ENCODE measurements at places on chromosomes 2 and 18. TPM values are rescaled to one million over a fixed set of nuclear protein-coding genes. Genes with fewer than 3 reads are reported as not detected.
A peak's percentile ranks its signal among the peaks of the same experiment; 100 is the strongest.

Gene LGALSL
- total RNA-seq = 16.7 TPM

Gene SLC5A7
- under 0.01 TPM for total RNA-seq

Gene ARHGAP15
- 8.9 TPM for total RNA-seq

Gene ST8SIA3
- total RNA-seq = not detected

Gene DSC2
- total RNA-seq = 8.0 TPM

Gene ABCG8
- not detected for total RNA-seq

Gene NT5DC4
- total RNA-seq = not detected

Gene SDC1
- 51.8 TPM for total RNA-seq

Gene GCKR
- 1.8 TPM for total RNA-seq

Gene ALPP
- not detected for total RNA-seq

Gene RAB10
- 101 TPM for total RNA-seq

Gene LAMA3
- total RNA-seq = 127 TPM

DNA sequence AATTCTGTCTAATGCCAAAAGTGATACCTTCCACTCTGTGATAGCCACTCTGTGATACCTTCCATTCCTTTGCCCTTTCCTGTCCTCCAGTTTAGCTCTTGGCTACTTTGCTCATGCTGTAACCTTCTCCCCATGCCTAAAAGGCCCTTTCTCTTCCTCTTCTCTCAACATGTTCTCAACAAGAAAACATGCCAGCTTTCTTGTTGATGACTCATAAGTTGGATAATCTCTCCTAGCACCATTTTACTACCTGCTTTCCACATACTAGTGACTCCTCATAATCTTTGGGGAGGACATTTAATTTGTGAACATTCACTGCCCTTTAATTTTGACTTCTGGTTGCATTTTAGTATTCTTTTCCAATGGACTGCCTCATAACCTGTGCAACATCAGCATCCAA lies 55.9 kb upstream of the NT5C1B start:
- DNase-seq = no peak

- DNase-seq = no peak
Measured at GRCh38 chr2:238291550-238292281, 3.3 kb upstream of the PER2 start.

DNA sequence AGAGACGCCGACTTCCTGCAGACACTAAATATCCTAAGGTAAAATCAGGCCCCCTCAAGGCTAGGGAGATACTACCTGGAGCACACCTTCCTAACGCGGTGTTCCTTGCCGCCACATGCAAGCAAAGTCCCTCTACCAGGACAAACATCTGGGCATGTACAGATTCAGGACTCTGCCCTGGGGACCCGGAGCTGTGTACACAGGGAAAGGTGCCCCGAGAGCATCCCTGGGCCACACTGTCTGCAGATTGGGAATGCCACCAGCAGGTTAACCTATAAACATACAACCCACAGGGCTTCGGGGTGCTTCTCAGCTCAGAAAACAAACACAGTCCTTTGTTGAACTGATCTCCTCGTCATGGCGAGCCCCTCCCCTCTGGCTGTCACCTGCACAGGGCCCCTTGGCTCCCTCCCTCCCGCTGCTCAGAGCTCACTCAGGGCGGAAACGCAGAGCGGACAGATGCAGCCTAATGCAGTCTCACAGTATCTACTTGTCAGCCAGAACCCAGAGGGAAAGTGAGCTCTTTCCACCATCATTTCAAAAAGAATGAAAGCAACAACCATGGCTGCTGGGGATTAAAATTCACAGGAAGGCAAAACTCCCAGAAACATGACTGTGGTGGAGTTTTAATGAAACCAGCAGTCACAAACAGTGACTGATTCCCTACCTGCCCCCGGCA lies 218.8 kb downstream of the HDAC4 start:
- peak; percentile 51 for DNase-seq

- DNase-seq = no peak
Measured at GRCh38 chr2:85852937-85853498, 35.8 kb downstream of the ST3GAL5 start.

DNA sequence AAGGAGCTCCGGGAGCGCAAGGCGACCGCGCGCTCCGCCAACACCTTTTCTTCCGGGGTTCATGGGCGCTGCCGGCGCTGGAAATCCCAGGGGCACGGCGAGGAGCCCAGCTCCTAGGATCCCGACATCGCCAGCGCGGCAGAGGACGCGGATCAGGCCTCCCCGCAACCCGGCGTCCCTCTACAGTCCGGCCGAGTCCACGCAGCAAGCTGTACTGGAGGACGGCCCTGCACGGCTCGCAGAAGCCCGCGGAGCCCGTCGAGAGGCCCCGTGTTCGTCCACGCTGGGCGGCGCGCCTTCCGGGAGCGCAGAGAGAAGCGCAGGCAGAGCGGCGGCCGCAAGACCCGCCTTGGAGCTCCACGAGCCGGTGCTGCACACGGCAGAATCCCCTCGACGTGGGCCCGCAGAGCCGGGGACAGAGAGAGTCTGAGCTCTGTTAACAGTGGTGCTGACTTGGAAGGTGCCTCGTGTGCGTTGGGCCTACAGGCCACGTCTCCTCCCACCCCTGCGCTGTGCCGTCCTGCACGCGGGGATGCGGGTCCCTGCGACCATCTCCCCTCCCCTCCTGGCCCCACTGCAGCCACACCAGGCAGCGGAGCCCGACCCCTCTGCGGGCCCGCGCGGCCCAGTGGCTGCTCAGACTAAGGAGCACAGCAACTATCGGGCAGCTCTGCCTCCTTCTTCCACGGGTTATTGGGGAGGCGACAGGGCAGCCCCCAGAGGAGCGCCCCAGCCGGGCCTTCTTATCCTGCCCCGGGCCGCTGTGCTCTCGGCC lies 28.1 kb upstream of the PTPN2 start:
- DNase-seq = no peak

- DNase-seq = no peak
Measured at GRCh38 chr2:75564713-75565359, 4.1 kb upstream of the EVA1A start.

GRCh38 chr18:59123588-59124369 lies 15.9 kb upstream of the SEC11C start:
- DNase-seq = no peak

DNA sequence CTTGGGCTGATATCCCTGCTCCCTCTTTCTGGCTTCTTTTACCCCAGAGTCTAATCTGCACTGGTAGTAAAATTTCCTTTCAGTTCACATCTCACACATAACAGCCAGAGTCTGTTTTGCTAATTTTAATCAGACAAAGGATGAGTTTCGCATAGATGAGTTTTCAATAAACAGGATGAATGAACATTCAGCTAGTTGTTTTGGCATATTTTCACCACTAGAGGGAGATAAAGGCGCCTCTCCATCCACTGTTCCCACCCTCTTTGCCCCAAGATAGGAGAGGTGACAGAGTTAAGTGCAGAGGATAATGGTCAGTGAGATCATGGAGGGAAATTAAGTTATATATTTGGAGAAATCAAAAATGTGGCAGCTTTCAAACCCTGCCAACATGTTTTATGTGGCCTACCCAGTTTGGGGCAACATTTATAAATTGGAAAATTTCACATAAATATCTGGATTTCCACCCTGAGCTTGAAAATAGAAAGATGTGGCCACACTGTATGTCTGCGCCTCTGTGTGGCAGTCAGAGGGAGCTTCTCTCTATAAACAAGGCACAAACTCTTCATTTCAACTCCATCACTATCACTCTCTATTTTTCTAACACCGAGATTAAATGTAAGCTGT lies 48.5 kb upstream of the DTNA start:
- DNase-seq = no peak

GRCh38 chr2:46389417-46389916 lies 89.9 kb upstream of the TMEM247 start:
- DNase-seq = no peak

- DNase-seq = no peak
Measured at GRCh38 chr18:31740180-31740579, 20.5 kb downstream of the SLC25A52 start.

DNA sequence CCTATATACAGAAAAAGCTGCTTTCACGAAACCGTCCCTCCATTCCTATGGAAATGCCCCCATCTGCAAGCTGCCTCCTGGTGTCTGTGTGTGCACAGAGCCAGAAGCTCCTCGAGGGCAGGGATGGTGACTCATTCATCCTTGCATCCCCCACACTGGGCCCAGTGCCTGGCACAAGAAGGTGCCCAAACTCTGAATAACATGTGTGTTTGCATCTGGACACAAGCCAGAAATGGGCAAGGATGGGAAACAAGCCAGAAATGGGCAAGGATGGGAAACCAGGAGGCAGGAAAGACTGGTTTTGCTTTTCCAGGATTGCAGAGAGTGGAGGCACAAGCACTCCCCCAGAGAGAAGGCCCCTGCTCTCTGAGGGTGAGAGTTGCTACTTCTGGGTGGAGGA lies 313.9 kb downstream of the CELF4 start:
- no peak for DNase-seq

- DNase-seq = no peak
Measured at GRCh38 chr2:51511002-51511401, 479.1 kb upstream of the NRXN1 start.

GRCh38 chr18:23340661-23341060 lies 112.4 kb upstream of the RIOK3 start:
- no peak for DNase-seq

DNA sequence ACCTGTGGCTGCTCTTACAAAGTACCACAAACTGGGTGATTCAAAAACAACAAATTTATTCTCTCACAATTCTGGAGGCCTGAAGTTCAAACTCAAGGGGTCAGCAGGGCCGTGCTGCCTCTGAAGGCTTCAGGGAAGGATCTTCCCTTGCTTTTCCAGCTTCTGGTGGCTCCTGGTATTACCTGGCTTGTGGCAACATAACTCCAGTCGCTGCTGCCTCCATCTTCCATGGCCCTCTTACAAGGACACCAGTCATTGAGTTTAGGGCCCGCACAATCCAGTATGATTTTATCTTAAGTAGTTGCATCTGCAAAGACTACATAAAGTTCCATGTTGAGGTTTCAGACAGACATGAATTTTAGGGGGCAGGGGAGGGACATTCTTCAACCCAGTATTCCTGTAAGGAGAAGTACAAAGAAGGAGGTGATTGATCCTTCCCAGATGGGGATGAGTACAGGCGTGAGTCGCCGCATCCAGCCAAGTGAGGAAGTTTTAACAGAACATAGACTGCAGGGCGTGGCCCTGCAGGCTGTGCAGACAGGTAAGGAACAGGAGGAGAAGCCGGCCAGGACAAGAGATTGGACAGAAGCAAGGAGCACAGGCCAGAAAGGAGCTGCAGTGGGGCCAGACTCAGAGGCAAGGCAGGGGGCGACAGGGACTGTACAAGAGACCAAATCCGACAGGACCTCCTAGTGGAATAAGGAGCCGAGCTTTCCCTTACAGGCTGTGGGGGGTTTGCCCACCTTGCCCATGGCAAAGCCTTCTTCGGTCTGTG lies 44.4 kb upstream of the BZW1 start:
- DNase-seq = no peak

DNA sequence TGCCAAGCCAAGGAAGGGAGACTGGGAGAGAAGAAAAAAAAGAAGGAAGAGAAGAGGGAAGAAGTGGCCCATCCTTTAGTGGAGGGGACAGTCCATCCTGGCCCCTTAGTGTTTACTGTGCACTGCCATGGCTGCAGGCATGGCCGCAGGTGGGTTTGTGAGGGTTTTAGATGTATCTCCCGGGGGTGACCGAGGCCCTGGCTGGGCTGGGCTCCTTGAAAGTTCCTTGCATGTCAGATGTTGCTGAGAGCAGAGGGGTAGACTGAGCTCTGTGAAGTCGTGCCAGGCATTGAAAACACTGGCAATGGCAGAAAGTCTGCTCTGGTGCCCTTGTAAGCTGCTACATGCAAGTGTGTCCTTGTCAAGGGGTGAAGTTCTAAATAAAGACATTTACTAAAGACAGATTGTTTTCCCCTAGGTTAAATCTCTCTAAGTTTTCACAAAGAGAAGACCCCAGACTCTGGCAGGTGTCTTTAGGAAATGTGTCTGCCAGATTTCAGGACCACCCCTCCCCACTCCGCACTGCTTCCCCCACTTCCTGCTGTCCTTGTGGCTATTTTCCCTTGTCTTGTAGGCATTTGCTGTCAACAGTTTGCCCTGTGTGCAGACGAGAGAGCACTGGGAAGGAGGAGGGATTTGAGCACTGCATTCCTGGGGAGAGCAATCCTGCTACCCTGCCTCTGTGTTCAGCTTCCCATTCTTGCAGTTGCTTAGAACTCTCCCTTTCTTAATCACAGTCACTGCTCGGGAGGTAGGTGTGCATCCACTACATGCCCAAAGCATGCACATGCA lies 68.4 kb downstream of the ACOXL start:
- no peak for DNase-seq

DNA sequence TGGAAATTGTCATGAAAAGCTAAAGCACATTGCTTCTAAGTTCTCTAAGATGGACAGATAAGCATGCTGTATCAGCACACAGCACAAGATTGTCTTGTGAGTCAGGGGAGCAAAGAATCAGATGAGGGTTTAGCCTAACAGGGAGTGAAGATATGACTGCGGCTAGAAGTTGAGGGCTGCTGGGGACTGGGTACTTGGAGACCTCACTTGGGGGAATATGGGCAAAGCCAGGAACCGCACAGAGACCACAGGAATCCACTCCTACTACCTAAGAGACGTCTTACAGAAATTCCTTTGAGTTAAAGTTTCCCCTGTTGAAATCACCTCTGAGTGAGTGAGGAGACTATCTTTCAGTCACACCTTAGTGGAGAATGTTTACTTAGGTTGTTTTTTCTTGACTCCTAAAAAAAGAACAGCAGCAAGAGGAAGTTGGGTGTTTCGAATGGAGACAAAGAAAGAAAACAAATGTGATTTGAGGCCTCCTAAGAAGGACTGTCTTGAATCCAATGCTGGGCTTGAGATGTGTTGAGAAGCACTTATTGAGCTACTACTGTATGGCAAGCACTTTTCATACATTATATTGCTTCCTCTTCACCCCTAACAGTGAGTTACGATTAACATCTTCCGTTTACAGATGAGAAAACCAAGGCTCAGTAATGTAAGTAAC lies 100.7 kb downstream of the ANKRD44 start:
- DNase-seq = no peak

GRCh38 chr2:241987726-241988125 lies 118.2 kb downstream of the RTP5 start:
- no peak for DNase-seq

- no peak for DNase-seq
Measured at GRCh38 chr18:63152791-63153190, 166.8 kb downstream of the BCL2 start.

DNA sequence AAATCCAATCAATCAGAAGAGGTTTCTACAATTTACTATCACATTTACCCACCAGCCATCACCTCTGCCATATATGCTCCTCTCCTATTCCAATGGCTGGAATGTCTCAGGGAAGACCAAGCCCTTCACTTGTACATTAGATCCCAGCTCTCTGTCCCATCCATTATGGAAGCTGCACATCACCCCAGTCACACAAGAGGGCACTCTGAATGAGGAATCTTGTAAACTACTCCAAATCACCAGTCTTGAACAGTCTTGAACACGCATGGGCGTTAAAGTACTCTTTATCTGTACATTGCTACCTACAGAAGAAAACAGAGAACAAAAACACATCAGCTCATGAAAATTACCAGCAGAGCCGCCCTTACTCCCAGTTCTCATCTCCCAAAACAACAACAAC lies 38.7 kb downstream of the ZC3H8 start:
- no peak for DNase-seq

GRCh38 chr2:239400596-239401066 lies at the start of gene HDAC4:
Gene HDAC4 (minus strand): TSS chr2:239401020. CDS start chr2:239352699, 48,321 bp downstream.
- DNase-seq = no peak

Data from breast epithelium (tissue), 4 donors.